ENCODE measurements at places on chromosomes 12 and 14.

- DNase-seq, result peak; percentile 15
Measured at GRCh38 chr12:93813972-93814821, 137.0 kb downstream of the CRADD start.

GRCh38 chr14:69992564-69992963, 113.3 kb downstream of the SMOC1 start:
- no peak for DNase-seq

DNA sequence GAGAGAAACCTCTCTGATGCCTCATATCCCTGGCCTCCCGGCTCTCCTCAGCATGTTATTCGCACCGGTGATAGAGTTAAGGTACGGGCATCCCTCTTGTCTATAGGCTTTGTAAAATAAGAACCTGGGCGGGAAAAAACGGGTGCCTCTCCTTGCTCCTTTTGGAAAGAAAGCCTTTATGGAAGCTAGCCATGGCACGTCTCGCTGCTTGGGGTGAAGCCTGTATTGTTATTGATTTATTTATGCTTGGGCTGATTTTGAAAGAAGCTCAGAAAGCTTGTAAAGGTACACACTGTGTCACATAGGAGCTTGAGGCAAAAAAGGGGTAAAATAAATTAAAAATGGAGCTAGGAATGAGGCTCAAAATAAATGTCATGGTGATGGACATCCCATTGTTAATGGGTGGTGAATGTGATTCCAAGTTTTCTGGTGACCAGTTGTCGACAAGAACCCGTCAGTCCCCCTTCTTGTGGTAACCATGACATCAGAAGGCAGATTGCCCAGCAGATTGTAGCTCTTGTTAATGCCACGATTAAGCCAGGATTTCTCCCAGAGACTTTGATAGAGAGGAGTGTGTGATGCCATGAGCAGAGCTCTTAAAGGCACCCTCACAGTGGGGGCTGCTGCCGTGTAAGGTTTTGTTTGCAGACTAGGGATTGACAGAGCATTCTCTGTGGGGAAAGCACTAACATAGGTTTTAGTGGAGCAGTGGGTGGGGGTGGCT, 50.4 kb upstream of the ASPG start:
- DNase-seq, result no peak

DNA sequence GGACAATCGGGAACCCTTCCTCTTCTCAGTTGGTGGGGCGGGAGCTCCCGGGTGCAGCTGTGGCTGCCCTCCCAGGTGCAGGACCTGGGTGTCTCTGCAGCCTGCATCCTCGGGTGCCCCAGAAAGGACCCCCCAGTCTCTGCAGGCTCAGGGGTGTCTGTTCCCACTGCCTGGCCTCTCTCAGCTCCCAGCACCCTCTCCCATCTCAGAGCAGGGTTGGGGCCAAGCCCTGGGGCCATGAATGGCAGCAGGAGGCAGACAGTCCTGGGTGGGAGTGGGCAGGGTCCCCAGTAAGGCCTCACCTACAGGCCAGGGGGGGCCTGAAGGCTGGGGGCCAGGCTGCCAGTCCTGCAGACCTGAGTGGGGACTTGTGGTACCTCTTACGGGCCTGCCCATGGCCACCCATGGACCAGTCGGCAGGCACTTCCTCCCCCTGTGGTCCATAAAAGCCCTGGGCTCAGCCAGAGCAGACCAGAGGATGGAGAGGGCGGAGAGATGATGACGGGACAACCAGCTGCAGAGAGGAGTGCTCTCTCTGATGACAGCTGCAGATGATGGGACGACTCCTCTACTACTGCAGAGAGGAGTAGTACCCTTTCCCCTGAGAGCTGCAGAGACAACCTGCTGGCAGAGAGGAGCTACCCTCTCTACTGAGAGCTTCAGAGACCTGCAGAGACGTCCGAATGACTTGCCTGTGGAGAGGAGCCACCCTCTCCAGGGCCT, 26.6 kb downstream of the TCHP start:
- no peak for DNase-seq

- no peak for DNase-seq
Measured at GRCh38 chr14:61609884-61610283, 85.4 kb upstream of the HIF1A start.

- no peak for DNase-seq
Measured at GRCh38 chr14:54194501-54194900, 202.3 kb upstream of the CDKN3 start.

GRCh38 chr14:92546347-92547053, 32.9 kb downstream of the RIN3 start:
- DNase-seq, result peak; percentile 6

DNA sequence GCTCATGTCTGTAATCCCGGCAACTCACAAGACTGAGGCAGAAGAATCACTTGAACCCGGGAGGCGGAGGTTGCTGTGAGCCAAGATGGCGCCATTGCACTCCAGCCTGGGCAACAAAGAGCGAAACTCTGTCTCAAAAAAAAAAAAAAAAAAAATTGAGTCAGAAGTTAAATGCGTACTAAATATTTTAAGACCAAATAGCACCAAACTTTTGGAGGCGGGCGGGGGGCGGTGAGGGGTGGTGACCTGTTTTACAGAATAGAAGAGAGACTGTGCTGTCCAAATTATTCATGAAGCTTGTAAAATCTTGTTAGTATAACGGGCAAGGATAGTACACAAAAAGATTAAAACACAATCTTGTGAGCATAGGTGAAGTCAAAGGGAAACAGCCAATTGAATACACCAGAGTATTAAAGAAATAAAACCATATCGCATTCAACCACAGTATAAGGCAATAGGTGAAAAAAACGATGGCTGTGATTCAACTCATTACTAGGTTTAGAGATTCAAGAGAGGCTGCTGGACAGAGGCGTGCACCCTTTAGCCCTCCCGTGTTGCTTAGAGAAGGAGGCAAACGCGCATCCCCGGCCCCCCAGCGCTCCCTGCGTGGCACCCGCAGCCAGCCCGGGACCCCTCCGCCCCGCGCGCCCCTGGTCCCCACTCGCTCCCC, 571 bp downstream of the ZNF891 start:
- DNase-seq, result peak; percentile 25

- DNase-seq, result no peak
Measured at GRCh38 chr14:64861916-64862315, 17.8 kb downstream of the SPTB start.

GRCh38 chr12:21483531-21483930, 17.9 kb downstream of the RECQL start:
- peak; percentile 84 for DNase-seq

GRCh38 chr14:63180011-63180410, 24.2 kb upstream of the RHOJ start:
- no peak for DNase-seq

GRCh38 chr14:101827286-101827685, 65.8 kb downstream of the PPP2R5C start:
- DNase-seq, result no peak
